ENCODE measurements at places on chromosomes 5 and 9.

- no peak for DNase-seq
Measured at GRCh38 chr5:149174847-149175234, 33.5 kb downstream of the ABLIM3 start.

- DNase-seq, result no peak
Measured at GRCh38 chr9:35628389-35628991, 10.3 kb upstream of the CD72 start.

DNA sequence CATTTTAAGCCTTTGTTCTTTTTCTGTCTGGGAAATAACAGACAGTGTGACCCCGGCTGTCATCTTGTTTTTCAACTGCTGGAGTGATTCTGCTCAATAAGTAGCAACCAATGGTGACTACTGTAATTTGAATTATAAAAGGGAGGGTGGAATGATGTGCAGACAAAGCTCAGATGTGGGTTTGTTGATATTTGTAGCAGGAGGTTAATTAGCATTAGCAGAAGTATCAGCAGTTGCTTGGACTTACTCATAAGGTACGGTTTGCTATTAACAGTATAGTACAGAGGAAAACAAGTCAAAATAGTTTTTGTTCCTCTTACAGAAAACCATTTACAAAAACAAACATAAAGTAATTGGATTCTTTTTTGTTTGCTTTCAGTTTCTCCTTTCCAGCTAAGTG is 140.4 kb downstream of the TUSC1 start:
- DNase-seq, result no peak

DNA sequence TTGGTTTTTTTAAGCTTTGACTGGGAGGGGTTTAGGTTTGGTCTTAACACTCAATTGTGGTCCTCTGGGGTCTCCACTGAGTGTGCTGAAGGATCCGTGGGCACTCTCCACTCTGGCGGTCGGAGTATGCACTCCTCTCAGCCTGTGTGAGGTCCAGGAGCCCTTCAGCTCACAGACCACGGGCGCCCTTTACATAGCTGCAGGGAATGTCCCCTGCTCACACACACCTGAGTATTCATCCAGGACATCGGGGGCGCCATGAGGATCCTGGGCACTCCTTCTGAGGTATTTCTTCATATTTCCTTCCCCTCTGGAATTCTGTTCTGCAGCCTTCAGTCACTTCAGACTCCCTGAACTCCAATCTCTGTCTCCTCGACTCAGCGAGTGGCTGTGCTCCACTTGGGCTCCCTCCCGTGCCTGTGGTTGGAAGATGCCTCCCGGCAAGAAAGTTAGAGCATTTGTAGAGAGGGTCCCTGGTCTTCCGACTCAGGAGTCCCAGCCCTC is 12.5 kb downstream of the TRIP13 start:
- no peak for DNase-seq

- DNase-seq, result no peak
Measured at GRCh38 chr5:149594206-149594895, 13.1 kb downstream of the ARHGEF37 start.

DNA sequence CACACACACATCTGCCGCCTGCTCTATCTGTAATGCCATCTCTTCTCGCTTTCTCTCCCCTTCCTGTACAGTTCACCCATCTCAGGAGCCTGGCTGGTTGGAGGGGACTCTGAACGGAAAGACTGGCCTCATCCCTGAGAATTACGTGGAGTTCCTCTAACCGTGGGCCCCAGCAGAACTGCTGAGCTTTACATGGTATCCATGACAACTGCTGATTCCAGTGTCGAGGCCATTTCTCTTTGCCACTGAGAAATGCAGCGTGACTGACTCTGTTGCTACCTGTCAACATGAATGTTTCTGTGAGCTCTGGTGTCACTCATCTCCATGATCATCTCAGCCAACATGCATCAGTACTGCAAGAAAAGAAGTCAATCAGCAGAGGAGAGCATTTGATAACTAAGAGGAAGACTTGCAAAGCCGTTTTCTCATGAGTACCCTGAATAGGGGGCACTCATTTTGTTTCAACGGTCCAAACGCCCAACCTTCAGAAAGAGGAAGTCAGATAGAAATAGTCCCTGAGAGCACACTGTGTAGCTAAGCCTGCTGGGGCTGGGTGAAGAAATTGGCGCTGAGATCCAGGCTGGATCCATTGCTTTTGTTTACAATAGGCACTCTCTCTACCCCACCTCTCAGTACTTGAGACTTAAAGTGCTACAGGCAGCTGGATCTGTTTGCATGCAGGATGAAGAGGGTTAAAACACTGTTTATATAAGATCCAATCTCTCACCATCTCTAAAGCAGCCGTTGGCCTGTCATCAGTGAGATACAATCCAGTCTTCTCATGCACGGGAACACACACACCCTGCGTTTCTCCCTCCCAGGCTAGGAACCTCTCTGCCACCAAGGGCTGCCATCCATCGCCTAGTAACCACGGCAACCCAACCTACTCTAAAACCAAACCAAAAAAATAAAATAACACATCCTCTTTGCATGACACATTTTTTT is 180.9 kb downstream of the NR3C1 start:
- peak; percentile 30 for DNase-seq

DNA sequence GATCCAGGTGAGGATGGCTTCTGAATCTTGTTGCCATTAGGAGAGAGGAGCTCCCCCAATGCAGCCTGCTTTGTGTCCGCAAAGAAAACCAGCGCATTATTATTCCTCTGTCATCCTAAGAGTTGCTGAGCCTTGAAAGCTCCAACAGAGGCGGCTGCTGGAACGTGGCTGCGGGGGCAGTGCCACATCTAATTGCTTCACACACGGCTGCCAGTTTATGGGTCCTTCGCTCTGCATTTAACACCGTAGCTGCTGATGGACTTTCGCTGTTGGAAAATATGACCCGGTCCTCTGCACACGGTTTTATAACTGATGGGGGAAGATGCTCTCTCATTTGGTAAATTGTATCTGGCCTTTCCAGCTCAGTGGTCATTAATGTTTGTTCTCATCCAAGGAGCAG is 38.0 kb downstream of the ZNF622 start:
- no peak for DNase-seq

DNA sequence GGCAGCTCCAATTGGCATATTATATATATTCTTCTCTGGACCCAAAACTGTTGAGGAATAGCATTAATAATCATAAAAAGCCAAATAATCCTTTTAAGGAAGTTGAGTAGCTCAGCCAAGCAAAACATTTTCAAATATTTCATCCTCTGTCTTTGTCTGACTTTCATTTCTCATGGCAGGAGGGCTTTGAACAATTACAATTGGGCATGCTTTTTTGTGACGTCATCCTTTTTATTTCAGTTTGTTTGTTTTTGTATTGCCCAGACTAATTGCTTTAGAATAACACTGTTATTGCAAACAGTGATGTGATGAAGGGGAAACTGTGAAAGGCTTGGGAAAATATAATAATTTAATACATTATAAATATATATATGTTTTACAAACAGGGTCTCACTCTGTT is 65.2 kb upstream of the MAP1B start:
- DNase-seq, result no peak

GRCh38 chr5:28132151-28132550 is 1093.8 kb upstream of the CDH9 start:
- DNase-seq, result no peak

DNA sequence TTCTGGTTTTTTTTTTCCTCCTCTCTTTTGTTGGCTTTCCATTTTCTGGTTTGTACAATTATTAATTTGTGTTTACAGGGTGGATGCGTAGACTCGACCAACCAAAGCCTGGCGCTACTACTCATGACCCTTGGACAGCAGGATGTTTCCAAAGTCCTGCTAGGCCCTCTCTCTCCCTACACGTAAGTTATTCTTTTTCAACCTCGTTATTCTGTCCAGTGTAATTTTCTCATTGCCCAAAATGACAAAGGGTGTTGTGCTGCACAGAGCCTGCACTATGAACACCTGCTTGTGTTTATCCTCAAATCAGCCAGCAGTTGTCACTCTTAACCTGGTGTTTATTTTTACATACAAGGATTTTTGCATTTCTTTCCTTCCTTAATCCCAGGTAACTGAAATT is 56.6 kb downstream of the RCL1 start:
- DNase-seq, result no peak

- no peak for DNase-seq
Measured at GRCh38 chr5:140043508-140043872, 391 bp upstream of the NRG2 start.

DNA sequence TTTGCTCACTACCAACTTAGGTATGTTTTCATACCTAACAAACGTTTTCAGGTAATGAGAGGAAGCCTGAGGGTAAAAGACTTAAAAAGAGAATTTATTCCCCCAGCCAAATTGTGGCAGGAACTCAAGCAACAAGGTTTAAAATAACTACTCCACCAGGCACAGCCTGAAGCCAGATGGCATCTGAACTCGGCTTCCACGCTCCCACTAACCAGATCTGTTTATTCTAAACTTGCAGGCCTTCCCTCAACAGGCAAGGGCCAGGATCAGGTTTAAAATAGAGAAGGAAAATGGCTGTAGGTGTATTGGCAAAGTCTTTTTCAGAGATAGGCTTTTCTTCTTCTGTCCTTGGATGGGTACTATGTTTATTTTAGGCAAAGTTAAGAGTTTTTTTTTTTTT is 89.4 kb downstream of the OTULIN start:
- no peak for DNase-seq

DNA sequence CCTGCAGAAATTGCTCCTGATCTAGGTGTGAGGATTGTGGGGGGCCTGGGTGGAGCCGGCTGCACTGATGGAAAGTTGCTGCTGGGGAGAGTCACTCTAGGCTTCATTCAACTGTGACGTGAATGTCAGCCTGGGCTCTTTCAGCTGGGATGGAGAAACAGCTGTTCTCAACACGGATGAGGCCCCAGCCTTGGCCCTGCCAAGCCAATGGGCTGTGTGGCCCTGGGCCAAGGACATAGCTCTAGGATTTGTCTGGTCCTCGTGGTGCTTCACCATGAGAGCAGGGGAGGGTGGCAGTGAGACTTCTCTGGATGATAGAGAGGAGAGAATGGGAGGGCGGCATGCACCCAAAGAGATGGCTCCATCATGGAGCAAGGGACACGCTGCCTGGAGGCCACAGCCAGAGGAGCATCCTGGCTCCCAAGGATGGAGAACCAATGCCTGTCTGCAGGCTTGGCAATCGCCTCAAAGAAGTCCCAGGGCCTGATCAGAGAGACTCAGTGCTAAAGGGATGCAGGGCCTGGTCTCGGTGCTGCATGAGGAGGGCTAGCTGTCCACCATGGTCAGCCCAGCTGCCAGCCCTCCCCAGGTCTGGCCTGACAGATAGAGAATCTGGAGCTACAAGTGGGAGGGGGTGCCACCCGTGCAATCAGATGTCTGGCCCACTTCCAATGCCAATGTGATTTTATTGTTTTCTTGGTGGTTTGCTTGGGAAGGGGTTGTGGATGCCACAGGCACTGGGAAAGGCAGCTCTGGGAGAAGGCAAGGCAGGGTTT is 141.0 kb downstream of the GADD45G start:
- DNase-seq, result no peak

- DNase-seq, result no peak
Measured at GRCh38 chr5:44868541-44868940, 59.8 kb downstream of the MRPS30 start.

DNA sequence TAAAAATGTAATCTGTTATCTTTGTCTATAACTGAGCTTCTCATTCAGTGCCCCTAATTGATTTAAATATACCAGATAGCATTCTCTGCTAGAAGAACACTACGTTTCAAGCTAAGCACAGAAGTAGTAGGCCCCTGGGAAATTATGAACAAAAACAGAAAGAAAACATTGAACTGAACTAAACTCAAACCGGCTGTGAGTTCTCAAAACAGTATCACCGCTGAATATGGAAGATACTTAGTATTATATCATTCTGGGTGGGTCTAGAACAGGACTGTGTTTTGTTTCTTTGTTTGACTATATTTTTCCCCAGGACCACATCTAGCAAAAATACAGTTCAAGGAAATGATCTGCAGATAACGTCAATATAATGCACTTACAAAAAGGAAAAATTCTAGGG is 95.1 kb upstream of the HMHB1 start:
- DNase-seq, result no peak

- DNase-seq, result no peak
Measured at GRCh38 chr9:7542693-7543092, 256.9 kb downstream of the DMAC1 start.

DNA sequence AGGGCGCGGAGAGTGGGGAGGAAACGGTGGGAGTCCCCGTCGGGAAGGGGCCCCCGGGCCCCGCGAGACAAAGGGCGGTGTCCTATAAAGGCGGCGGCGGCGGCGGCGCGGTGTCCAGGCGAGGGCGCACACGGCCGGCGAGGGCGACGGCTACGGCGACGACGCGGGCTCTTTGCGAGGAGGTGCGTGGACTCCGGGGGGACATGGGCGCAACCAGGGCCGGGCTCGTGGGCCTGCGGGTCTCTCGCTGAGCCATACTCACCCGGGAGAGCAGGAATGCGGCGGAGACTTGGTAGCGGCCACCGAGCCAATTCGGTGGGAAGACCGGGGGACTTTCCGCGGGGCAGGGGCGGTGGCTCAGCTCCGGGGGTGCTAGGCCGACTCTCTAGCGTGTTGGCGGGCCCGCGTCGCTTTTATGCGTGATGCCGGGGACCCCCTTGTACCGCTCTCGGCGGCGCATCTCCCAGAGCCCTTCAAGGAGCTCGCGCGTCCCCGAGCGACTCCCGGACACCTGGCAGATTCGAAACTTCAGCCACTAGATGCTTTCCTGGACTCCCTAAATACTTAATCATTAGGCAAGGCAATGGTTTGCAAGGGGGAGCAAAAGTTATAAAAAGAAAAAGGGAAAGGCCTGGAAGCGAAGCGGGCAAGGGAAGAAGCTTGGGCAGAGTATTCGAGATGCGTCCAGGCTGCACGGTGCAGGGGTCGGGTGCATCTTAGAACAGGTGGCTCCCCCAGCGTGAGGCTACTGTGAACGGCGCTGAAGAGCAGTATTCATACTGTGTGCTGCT is 5.9 kb upstream of the TAL2 start:
- DNase-seq, result no peak

GRCh38 chr9:85569988-85570387 is 171.8 kb downstream of the AGTPBP1 start:
- DNase-seq, result no peak

DNA sequence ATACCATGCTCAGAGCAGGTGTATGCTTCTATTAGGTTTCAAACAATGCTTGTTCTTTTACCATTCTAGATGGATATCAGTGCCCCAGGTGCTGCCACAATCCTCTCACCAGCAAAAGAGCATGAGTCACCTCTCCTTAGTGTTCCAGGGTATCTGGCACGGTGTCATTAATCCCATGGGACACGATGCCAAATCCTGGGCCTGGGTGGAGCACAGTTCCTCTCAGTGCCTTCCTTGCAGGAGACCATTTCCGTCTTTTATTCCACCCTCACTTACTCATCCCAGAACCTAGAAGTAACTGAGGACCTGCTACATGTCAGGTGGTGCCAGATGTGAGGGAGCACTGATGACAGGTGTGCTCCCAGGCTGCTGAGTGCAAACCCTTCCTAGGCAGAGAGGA is 1.3 kb upstream of the OR13J1 start:
- no peak for DNase-seq

GRCh38 chr9:123251741-123252140 is 16.6 kb downstream of the STRBP start:
- DNase-seq, result no peak

DNA sequence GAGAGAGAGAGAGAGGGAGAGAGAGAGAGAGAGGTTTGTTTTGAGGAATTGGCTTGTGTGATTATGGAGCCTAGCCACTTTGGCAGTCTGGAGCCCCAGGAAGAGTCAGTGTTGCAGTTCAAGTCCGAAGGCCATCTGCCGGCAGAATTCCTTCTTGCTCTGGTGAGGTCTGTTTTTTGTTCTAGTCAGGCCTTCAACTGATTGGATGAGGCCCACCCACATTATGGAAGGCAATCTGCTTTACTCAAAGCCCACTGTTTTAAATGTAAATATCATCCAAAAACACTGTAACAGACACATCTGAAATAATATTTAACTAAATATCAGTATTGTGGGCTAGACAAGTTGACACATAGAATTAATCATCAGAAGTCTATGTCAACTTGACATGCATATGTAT is 11.4 kb upstream of the GRM6 start:
- no peak for DNase-seq
